ENCODE measurements at places on chromosomes 12 and 14. TPM values are rescaled to one million over a fixed set of nuclear protein-coding genes. Genes with fewer than 3 reads are reported as not detected.

GRCh38 chr12:51390891-51391282 lies 319 bp downstream of the GALNT6 start:
- peak overlapping the region; percentile 52 for H3K4me3 ChIP-seq
- no peaks in the 10 kb centered on the region for H3K4me1 ChIP-seq
- H3K27ac ChIP-seq: no peak overlapping the region
- DNase-seq: no peak
- H3K27me3 ChIP-seq: peaks cover 10% of the 10 kb centered on the region

GRCh38 chr12:98697209-98697608 lies 52.1 kb downstream of the APAF1 start:
- H3K27me3 ChIP-seq: no peaks in the 10 kb centered on the region
- no peak overlapping the region for H3K27ac ChIP-seq
- H3K4me3 ChIP-seq: no peak overlapping the region
- peaks cover 4% of the 10 kb centered on the region for H3K4me1 ChIP-seq
- no peaks in the 10 kb centered on the region for H3K36me3 ChIP-seq
- DNase-seq: no peak

DNA sequence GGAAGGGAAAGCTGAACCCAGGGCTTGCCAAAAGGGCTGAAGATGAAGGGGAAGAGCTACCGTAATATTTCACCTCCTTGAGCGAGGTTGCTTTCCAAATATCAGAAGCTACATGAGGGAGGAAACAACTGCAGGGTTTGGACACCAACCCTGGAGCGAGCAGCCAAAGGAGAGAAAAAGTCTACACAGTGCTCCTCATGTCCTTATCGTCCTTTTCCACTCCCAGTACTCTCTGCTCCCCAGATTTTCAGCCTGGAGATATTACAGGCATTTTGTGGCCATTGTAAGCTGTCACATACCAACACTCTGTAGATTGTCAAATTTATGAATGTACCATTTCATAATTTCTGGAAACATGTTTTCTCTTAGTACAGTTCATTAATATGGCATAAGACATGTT lies 115.9 kb downstream of the GPHN start:
- H3K4me3 ChIP-seq: no peak overlapping the region
- no peak for DNase-seq
- no peaks in the 10 kb centered on the region for H3K4me1 ChIP-seq
- no peaks in the 10 kb centered on the region for H3K27me3 ChIP-seq
- no peaks in the 10 kb centered on the region for H3K36me3 ChIP-seq

DNA sequence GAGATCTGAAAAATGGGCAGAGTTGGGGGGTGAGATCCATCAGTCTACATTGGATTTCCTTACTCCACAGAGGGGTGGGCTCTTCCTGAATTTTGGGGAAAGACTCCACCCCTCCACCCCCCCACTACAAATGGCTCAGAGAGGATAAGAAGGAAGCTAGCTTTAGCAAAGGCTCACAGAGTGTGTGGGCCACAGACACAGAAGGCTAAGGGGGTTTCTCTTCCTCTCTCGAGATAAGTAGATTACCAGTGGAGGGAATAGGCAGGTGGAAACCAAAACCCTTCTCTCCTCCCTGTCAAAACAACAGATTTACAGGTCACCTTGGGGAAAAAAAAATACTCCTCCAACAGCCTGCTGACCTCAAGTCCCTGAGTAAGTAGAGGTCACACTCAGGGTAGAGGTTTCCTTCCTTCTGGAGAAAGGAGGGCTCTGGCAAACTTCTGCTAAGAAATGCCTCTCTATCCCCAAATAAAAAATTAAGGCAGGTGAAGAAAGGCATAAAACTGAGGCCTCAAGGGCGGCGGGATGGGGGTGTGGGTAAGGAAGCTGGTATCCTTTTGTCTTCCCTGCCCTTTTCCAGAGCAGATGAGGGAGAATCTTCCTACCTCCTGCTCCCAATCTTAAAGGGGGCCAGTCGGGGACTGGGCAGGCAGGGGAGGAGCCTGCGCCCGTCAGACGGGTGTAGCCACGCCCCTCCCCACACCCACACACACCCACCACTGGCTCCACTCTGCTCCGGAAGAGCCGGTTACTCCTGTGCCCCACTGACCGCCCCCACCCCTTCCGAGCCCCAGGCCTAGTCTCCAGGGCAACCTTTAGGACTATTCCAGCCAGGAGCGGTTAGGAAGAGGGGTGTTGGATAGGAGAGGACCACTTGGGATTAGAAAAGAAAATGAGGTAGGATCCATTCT lies 1.9 kb upstream of the BAZ2A start:
- DNase-seq: peak; percentile 65
- H3K27ac ChIP-seq: peak overlapping the region; percentile 38
- no peaks in the 10 kb centered on the region for H3K27me3 ChIP-seq
- H3K4me1 ChIP-seq: peaks cover 48% of the 10 kb centered on the region
- peak overlapping the region; percentile 77 for H3K4me3 ChIP-seq

DNA sequence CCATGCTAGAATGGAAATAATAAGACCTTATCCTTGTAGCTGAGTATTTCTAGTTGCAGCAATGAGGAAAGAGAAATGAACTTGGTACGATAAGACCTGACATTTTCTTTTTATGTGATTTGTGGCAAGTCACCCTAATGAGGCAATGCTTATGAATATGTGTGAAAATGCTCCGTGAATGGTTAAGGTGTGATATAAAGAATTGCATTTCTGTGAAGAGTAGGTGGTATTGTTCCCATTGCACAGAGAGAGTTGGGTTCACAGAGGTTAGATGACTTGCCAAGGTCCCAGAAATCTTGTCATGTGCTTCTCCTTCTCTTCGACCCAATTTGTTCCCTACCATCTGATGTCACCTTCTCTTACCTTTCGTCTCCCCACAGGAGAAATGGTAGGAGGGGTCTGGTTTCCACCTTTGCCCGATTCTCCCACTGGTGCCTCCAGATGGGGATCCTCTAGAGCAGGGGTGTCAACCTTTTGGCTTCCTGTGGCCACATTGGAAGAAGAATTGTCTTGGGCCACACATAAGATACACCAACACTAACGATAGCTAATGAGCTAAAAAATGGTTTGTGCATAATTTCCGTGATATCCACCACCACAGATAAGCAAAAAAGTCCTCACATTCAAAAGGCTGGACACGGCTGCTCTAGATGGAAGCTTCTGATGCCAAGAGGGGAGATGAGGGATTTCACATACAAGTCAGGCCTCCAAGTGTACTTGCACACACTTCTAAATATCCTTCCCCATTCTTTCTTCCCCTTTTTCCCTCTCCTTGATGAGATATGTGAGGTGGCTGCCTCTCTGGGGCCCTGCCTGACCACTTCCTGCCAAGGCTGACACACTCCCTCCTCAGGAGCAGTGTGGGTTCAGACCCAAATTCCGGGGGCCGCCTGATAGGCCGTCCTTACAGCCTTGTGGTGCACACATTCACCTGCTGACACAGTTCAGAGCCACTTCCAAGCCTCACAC lies 96.1 kb downstream of the PLXNC1 start:
- peaks cover 40% of the 10 kb centered on the region for H3K27me3 ChIP-seq
- no peak overlapping the region for H3K4me3 ChIP-seq
- no peaks in the 10 kb centered on the region for H3K36me3 ChIP-seq

SMARCD1 gene
- total RNA-seq: 152 TPM

COX8C gene
- total RNA-seq: not detected

GRCh38 chr12:43407816-43408645 lies 144.0 kb downstream of the ADAMTS20 start:
- peaks cover 26% of the 10 kb centered on the region for H3K4me1 ChIP-seq
- no peak overlapping the region for H3K27ac ChIP-seq
- peak; percentile 7 for DNase-seq
- no peak overlapping the region for H3K4me3 ChIP-seq

RASAL1 gene
- not detected for total RNA-seq

FOXN4 gene
- not detected for total RNA-seq

- no peaks in the 10 kb centered on the region for H3K4me1 ChIP-seq
- no peaks in the 10 kb centered on the region for H3K36me3 ChIP-seq
- H3K27ac ChIP-seq: no peak overlapping the region
- H3K4me3 ChIP-seq: no peak overlapping the region
- no peak for DNase-seq
These were observed 10.6 kb downstream of the GRIP1 start for GRCh38 chr12:66668311-66668710.

DNA sequence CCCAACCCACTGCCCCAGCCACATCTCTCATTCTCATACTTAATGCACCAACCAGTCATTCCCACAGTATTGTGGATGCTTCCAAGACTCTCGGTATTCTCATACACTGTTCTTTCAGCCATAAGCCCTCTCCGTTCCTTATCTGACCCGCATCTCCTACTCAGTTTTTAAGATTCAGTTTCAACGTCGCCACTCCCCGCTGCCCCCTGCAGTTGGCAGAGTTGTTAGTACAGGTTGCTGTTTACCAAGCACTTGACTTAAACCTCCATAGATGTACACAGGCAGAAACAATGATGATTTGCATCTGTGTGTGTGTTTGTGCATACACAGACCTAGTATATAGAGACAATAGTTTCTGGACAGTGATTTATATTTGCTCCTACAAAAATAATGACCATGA lies 40.2 kb downstream of the PAH start:
- H3K36me3 ChIP-seq: no peaks in the 10 kb centered on the region
- H3K4me3 ChIP-seq: no peak overlapping the region
- no peaks in the 10 kb centered on the region for H3K4me1 ChIP-seq
- H3K27me3 ChIP-seq: no peaks in the 10 kb centered on the region
- H3K27ac ChIP-seq: no peak overlapping the region

DNA sequence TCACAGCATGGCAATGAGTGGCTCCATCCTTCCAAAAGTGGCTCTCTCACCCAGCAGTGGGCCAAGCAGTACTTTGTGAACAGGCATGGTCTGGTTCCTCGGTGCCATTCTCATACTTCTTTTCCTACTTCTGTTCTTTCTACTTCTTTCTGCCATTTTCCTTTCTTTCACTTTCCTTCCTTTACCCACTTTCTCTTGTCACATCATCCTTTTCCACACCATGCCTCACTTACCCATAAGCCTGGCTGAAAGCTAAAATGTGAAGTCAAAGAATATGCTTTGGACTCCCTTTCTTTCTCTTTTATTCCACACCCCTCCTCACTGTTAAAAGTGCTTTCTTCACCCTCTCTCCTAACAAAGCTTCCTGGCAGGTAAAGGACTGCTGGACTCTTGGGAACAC lies 57.0 kb downstream of the PTHLH start:
- H3K4me3 ChIP-seq: no peak overlapping the region
- no peak overlapping the region for H3K27ac ChIP-seq
- no peaks in the 10 kb centered on the region for H3K27me3 ChIP-seq
- H3K4me1 ChIP-seq: no peaks in the 10 kb centered on the region
- no peak for DNase-seq

DNA sequence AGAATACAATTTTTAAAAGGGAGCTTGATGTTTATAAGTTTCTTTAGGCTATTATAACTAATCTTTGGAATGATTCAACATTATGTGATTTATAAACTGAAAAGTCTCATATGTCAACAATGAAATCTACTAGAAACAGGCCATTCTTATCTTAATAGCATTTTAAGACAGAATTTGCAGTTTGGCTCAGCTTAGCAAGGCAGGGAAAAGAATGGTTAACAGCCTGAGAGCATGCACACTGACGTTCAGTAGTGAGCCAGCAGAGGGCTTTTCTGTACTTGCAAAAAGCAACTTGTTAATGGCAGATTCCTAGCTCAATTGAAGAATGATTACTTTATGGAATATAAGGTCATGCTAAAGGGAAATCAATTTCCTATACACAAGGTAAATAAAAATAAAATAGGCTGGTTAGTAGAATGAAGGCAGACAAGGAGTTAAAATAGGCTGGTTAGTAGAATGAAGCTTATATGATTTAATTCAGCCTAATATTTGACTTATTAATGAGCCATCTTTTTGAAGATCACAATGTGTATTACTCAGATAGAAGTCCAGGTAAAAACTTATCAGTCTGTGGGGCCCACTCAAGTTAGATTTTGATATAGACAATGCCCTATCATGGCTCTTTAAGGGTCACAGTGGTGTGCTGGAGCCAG lies 95.9 kb downstream of the OTOGL start:
- no peak overlapping the region for H3K27ac ChIP-seq
- H3K4me3 ChIP-seq: no peak overlapping the region
- H3K27me3 ChIP-seq: no peaks in the 10 kb centered on the region
- no peaks in the 10 kb centered on the region for H3K36me3 ChIP-seq
- DNase-seq: peak; percentile 76

GRCh38 chr14:41505491-41505890 lies 101.2 kb upstream of the LRFN5 start:
- H3K27ac ChIP-seq: no peak overlapping the region
- H3K36me3 ChIP-seq: no peaks in the 10 kb centered on the region
- no peaks in the 10 kb centered on the region for H3K4me1 ChIP-seq
- DNase-seq: peak; percentile 2

GRCh38 chr14:73796415-73796814 lies 55.2 kb upstream of the PTGR2 start:
- no peak for DNase-seq
- no peaks in the 10 kb centered on the region for H3K36me3 ChIP-seq
- no peaks in the 10 kb centered on the region for H3K4me1 ChIP-seq

DNA sequence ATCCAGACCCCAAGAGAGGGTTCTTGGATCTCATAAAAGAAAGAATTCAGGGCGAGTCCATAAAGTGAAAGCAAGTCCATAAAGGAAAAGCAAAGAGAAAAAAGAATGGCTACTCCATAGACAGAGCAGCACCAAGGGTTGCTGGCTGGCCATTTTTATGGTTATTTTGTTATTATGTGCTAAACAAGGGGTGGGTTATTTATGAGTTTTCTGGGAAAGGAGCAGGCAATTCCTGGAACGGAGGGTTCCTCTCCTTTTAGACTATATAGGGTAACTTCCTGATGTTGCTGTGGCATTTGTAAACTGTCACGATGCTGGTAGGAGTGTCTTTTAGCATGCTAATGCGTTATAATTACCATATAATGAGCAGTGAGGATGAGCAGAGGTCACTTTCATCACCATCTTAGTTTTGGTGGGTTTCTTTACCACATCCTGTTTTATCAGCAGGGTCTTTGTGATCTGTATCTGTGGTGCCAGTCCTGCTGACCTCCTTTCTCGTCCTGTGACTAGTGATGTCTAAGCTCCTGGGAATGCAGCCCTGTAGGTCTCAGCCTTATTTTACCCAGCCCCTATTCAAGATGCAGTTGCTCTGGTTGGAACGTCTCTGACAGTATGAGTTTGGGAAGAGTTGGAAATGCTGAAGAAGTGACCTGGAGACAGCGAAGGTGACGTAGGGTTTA lies 100.5 kb downstream of the ZNF664 start:
- H3K27me3 ChIP-seq: no peaks in the 10 kb centered on the region
- H3K27ac ChIP-seq: no peak overlapping the region
- H3K36me3 ChIP-seq: no peaks in the 10 kb centered on the region
- H3K4me3 ChIP-seq: no peak overlapping the region
- H3K4me1 ChIP-seq: peaks cover 24% of the 10 kb centered on the region

GRCh38 chr12:66051361-66051760 lies 79.2 kb downstream of the LLPH start:
- no peak overlapping the region for H3K4me3 ChIP-seq
- peak; percentile 24 for DNase-seq
- no peaks in the 10 kb centered on the region for H3K36me3 ChIP-seq
- peaks cover 31% of the 10 kb centered on the region for H3K4me1 ChIP-seq
- H3K27ac ChIP-seq: peak overlapping the region; percentile 31

DNA sequence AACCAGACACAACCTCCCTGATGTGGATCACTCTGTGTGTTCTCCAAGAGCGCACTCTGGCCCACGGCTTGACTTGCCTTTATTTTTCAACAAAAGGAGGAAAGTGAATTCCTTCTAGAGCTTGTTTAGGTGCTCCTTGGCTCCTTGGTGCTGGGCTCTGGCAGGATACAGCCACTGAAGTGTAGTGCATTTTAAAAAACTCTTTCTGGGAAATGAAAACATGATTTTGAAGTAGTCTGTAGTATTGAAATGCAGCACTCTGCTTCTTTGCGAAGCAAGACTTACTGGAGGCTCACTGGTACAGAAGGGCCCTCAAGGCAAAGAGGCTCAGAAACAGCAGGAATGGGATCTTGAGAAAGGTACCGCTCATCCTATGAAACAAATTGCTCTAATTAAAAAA lies 81.6 kb downstream of the PTCSC3 start:
- H3K4me1 ChIP-seq: no peaks in the 10 kb centered on the region
- no peaks in the 10 kb centered on the region for H3K36me3 ChIP-seq
- H3K4me3 ChIP-seq: no peak overlapping the region
- no peak overlapping the region for H3K27ac ChIP-seq

Measured in A673 (cell line).